Lower lobe of right lung (tissue), 2 donors: ENCODE measurements at places on chromosomes 12 and 14. TPM values are rescaled to one million over a fixed set of nuclear protein-coding genes. Genes with fewer than 3 reads are reported as not detected.
A peak's percentile ranks its signal among the peaks of the same experiment; 100 is the strongest.

SLC6A15 gene
- not detected for total RNA-seq

MANSC4 gene
- not detected for total RNA-seq

GRCh38 chr12:3461391-3461790 lies 29.6 kb upstream of the PRMT8 start:
- peaks cover 3% of the 10 kb centered on the region for H3K27me3 ChIP-seq
- H3K4me1 ChIP-seq: no peaks in the 10 kb centered on the region
- no peaks in the 10 kb centered on the region for H3K36me3 ChIP-seq
- H3K27ac ChIP-seq: no peak overlapping the region
- DNase-seq: no peak

DNA sequence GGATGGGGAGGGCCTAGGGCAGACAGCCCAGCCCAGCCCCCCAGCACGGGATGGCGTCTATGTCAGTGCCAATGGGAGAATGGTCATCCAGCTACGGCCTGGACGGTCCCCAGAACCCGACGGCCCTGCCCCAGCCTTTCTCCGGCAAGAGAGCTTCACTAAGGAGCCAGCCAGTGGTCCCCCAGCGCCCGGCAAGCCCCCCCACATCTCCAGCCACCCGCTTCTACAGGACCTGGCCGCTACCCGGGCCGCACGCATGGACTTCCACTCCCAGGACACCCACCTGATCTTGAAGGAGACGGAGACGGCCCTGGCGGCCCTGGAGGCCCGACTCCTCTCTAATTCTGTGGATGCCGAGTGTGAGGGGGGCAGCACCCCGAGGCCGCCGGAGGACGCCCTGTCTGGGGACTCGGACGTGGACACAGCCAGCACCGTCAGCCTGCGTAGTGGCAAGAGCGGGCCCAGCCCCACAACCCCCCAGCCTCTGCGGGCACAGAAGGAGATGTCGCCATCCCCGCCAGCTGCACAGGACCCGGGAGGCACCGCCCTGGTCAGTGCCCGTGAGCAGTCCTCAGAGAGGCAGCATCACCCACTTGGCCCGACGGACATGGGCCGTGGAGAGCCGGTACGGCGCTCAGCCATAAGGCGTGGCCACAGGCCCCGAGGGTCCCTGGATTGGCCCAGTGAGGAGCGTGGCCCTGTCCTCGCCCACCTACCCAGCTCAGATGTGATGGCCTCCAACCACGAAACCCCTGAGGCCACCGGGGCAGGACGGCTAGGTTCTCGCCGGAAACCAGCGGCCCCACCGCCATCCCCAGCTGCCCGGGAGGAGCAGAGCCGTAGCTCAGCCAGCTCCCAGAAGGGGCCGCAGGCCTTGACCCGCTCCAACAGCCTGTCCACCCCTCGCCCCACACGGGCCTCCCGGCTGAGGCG lies 21.9 kb downstream of the CEP170B start:
- peaks cover 46% of the 10 kb centered on the region for H3K36me3 ChIP-seq
- no peaks in the 10 kb centered on the region for H3K27me3 ChIP-seq
- no peak overlapping the region for H3K4me3 ChIP-seq

DNA sequence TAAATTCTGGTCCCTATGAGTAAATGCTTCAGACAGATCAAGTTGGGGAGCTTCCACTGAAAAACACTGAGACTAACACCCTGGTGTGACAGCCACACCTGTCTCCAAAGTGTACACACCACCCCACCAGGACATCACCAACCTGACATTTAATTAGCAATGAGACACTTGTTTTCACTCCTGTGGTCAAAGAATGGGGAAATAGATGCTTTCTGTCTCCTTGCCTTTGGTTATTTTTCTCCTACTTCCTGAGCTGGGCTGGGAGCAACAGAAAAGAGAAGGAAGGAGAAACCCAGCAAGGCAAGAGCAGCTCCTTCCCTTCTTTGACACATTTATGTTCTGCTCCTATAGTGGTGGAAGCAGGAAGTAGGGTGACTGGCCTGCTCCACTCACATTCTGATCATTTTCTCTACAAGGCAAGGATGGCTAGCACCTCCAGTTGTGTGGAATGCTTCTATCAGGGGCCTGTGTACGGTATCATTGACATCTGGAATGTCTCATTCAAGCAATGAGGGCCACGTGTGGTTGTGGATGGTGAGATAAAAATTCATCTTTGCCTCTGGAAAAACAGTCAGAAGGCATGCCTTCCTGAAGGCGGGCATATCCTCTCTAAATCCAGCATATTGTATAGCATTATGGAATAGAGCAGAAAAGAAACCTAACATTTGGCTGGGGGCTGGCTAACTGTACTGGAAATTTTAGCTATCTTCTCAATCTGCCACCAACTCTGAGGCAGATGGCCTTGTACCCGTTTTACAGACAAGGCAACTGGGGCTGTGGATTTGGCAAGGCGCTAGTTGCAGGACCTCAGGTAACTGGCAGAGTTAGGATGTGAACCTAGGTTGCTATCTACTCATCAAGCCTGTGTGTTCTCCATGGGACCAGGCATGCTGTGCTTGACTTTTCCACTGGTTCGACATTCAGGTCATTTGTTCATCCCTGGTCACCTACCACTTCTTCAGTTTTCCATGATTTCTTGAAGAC lies 24.8 kb upstream of the LGALS3 start:
- peak overlapping the region; percentile 89 for H3K27ac ChIP-seq
- peaks cover 96% of the 10 kb centered on the region for H3K4me1 ChIP-seq
- no peaks in the 10 kb centered on the region for H3K36me3 ChIP-seq

DNA sequence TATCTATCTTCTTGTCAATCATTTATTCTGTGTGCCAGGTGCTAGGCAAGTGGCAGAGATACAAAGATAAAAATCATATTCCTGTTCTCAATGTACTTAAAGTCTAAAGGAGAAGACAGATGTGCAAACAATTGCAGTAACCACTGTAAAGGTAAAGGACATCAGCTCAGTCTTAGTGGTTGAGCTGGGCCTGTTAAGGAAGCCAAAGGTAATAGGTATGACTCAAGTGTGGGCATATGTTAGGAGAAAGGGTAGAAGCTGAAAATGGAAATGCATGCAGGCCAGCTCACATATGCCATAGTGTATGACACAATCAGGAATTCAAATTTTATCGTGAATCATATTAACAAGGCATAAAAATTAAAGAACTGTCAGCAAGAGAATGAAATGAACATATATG lies 49.8 kb downstream of the FAR2 start:
- H3K27me3 ChIP-seq: no peaks in the 10 kb centered on the region
- no peak for DNase-seq
- no peak overlapping the region for H3K27ac ChIP-seq
- H3K4me3 ChIP-seq: no peak overlapping the region

DNA sequence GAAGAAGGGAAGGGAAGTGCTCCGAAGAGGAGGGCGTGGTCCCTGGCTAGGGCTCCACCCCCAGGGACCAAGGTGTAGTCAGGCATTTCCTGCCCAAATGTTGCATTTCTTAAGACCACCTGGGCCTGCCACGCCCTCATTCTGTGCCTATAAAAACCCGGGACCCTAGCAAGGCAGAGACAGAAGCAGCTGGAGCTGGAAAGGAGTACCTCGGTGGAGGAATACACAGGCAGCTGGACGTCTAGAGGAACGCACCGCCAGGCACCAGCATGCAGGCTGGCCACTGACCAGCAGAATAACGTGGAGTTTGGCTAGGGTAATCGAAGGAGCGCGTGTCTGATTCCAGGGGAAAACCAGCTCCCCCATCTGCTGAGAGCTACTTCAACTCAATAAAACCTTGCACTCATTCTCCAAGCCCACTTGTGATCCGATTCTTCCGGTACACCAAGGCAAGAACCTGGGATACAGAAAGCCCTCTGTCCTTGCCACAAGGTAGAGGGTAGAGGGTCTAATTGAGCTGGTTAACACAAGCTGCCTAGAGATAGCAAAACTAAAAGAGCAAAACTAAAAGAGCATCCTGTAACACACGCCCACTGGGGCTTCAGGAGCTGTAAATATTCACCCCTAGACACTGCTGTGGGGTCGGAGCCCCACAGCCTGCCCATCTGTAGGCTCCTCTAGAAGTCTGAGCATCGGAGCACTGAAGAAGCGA lies 21.0 kb downstream of the CFL2 start:
- no peak overlapping the region for H3K27ac ChIP-seq
- peak overlapping the region; percentile 46 for H3K4me3 ChIP-seq

DNA sequence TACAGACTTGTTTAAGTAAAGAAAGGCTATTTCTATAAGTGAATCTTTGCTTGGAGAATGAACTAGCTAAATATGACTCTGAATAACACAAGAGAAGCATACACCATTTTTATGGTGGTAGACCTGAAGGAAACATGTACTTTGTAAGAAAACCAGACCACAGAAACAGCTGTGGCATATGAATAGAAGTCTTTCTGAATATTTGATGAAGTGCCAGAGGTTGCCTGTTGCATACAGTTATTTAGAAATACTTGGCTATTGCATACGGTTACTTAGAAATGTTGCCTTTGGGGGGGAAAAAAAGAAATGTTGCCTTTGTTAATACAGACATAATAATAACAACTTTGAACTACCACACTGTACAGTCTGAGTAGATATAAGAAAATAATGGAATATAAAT lies 16.8 kb upstream of the LEMD3 start:
- no peaks in the 10 kb centered on the region for H3K4me1 ChIP-seq
- no peak for DNase-seq
- no peaks in the 10 kb centered on the region for H3K27me3 ChIP-seq
- H3K27ac ChIP-seq: no peak overlapping the region
- no peak overlapping the region for H3K4me3 ChIP-seq

- DNase-seq: no peak
- H3K27me3 ChIP-seq: no peaks in the 10 kb centered on the region
- H3K4me1 ChIP-seq: peaks cover 99% of the 10 kb centered on the region
- no peaks in the 10 kb centered on the region for H3K36me3 ChIP-seq
Observed at GRCh38 chr14:73753887-73754795, 40.0 kb upstream of the PNMA1 start.

GRCh38 chr14:63581491-63581890 lies 38.3 kb upstream of the PPP2R5E start:
- no peak overlapping the region for H3K4me3 ChIP-seq
- DNase-seq: no peak
- no peaks in the 10 kb centered on the region for H3K4me1 ChIP-seq
- H3K36me3 ChIP-seq: no peaks in the 10 kb centered on the region
- no peaks in the 10 kb centered on the region for H3K27me3 ChIP-seq
- no peak overlapping the region for H3K27ac ChIP-seq

DNA sequence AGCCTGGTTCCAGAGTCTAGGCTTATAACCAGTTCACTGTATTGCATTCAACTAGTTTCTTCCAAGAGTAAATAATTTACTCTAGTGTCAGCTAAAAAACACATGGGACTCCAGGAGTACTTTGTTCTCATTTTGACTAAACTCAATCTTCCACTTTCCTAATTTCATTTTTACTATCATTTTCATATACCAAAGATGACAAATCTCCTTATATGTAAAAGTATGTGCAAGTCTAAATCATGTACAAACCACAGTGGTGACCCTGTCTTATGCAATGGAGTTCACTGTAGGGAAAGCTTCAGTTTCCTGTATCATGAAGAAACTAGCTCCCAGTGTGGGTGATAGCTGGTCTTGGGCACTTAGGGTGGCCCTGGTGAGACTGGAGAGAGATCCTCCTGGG lies 151.6 kb downstream of the HELB start:
- H3K4me1 ChIP-seq: no peaks in the 10 kb centered on the region
- no peaks in the 10 kb centered on the region for H3K27me3 ChIP-seq
- no peak for DNase-seq
- no peak overlapping the region for H3K4me3 ChIP-seq
- no peak overlapping the region for H3K27ac ChIP-seq

GRCh38 chr14:49986343-49987014 lies 93.6 kb downstream of the ARF6 start:
- DNase-seq: no peak
- no peak overlapping the region for H3K4me3 ChIP-seq
- no peaks in the 10 kb centered on the region for H3K27me3 ChIP-seq
- peak overlapping the region; percentile 39 for H3K27ac ChIP-seq

DNA sequence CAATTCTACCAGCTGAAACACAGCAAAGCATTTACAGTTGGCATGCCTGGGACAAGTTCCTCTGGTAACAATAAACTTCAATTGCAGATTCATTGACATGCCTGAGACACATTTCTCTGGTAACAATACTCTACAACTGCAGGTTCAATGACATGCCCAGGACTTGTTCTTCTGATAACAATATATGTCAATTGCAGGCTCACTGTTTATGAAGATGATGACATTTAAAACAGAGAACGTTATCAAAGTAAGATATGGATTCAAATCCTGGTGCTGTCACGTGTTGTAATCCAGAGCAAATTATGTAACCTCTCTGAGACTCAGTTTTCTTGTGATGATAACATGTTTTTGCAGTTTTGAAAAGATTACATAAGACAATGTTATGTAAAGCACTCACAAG lies 20.5 kb downstream of the KITLG start:
- H3K27ac ChIP-seq: peak overlapping the region; percentile 51
- no peak for DNase-seq
- no peak overlapping the region for H3K4me3 ChIP-seq
- H3K4me1 ChIP-seq: peaks cover 41% of the 10 kb centered on the region
- H3K36me3 ChIP-seq: no peaks in the 10 kb centered on the region

GRCh38 chr14:55973911-55974630 lies 144.1 kb upstream of the PELI2 start:
- no peak for DNase-seq
- no peaks in the 10 kb centered on the region for H3K4me1 ChIP-seq
- H3K36me3 ChIP-seq: no peaks in the 10 kb centered on the region

- peaks cover 75% of the 10 kb centered on the region for H3K27me3 ChIP-seq
- H3K4me1 ChIP-seq: peaks cover 19% of the 10 kb centered on the region
- H3K4me3 ChIP-seq: peak within 1 kb of the TSS; percentile 31
- no peaks in the 10 kb centered on the region for H3K36me3 ChIP-seq
- H3K27ac ChIP-seq: no peak within 1 kb of the TSS
- peak; percentile 80 for DNase-seq
Observed at GRCh38 chr12:125185740-125186470, 120.7 kb downstream of the AACS start.

DNA sequence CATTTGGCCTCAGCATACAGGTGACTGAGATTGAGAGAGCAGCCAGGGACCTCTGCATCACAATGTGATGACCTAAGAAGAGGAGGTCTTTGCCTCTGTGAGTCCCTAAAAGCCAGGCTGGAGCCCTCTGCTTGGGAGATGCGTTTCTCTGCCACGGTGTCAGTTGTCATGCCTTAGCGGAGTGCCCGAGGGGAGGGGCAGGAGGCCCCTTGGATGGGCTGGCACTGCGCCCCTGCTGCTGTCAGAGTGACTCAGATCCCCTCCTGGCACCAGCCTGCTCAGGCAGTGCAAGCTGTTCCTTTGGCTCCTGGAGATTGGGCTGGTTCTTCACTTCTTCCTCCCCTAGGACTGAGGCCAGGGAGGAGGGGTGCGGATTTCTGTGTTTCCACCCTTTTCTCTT lies 64.9 kb upstream of the KCNA5 start:
- H3K36me3 ChIP-seq: no peaks in the 10 kb centered on the region
- no peaks in the 10 kb centered on the region for H3K4me1 ChIP-seq
- peaks cover 15% of the 10 kb centered on the region for H3K27me3 ChIP-seq
- no peak overlapping the region for H3K4me3 ChIP-seq
